ENCODE measurements at places on chromosomes 6 and 20.

- no peak for DNase-seq
Measured at GRCh38 chr6:105192707-105193465, 13.1 kb upstream of the POPDC3 start.

GRCh38 chr6:72464791-72465691 lies 156.8 kb upstream of the KCNQ5 start:
- peak; percentile 23 for DNase-seq

GRCh38 chr6:166586424-166587156 lies at the start of gene RAMACL:
TSS of gene RAMACL (minus strand) at chr6:166586678. CDS start at chr6:166586477, 201 bp downstream.
- DNase-seq, result no peak

DNA sequence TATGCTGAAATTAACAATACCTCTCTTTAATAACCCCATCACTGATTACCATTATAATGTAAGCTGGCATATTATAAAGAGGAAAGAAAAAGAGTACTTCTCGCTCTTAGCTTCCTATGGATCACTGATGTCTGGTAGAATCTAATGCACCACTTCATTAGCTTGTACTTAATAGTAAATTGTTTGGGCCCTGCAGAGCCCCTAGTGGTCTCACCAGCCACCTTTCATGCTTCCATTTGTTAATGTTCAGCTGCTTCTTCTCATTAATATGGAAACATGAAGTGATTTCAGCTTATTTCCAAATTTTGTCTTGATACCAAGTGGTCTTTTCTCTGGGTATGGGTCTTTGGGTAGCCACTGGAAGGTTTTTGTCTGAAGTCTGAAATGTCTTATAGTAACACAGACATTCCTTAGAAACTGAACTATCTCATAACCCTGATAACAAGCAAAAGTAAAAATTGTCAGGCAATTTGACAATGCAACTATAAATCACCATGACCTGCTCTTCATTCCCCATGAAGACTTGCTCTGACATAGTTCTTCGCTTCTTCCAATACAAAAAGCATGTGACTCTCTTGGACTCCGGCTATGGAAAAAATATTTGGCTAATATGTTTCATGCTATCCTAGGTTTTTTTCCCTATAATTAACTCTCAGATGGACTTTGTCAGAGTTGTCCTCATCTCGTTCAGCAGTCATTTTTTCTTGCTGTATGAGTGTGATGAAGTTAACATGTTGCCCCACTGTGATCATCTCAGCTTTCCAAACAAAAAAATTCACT lies 395.8 kb upstream of the MARCKS start:
- no peak for DNase-seq

- no peak for DNase-seq
Measured at GRCh38 chr6:126112171-126112632, 125.9 kb downstream of the TRMT11 start.

- no peak for DNase-seq
Measured at GRCh38 chr6:49401063-49401462, 62.0 kb downstream of the MMUT start.

- DNase-seq, result no peak
Measured at GRCh38 chr6:118650582-118651281, 659 bp downstream of the CEP85L start.

DNA sequence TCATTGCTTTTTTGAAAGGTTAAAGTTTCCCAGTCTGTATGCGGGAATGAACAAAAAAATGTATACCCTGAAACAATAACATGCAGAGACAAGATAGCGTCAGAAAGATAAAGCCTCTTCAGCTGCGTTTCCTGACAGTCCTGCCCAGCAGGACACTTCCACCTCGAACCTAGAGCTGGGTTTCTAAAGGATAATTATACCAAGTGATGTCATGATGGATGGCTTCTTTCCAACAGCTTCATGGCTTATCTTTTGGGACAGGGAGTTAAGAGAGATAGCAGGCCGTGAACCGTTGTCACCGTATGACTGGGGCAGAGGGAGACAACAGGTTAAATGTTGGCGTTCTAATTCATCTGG lies 267.6 kb upstream of the SGK1 start:
- DNase-seq, result no peak

DNA sequence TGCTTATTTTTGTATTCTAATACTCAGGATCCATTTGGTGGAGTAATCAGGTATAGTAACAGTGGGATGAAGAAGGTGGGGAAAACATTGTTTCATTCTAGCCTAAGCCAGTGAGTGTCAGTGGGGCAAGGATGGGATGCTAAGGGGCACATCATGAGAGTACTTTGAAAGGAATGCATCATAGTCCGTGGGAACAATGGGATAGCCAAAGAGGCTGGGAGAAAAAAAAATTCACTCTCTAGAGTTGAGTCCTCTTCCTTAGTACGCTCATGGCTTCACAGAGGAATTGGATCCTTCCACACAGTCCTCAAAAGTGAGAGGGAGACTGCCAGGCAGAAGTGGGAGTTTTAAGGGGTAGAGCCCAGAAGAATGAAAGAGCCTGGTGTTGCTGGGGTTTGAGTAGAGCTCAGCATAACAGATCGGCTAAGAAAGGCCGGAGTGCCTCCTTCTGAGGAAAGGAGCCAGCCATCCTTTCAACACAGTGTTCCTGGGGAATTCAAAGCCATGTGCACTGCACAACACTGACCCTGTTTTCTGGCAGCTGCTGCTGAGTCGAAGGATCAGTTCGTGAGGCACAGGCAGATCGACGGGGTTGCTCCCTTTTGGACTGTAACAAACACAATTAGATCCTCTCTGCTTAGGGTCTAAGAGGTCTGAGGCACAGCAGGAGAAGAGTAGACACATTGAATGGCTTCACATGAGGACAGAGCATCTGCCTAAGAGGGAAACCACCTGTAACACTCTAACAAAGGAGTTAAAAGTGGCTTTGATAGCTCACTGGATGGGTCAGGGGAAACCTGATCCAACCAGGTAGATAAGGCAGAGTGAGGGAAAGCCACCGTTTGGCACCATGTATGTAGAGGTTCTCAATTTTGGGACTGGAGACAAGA lies 61.2 kb downstream of the ELOVL5 start:
- no peak for DNase-seq
